ENCODE measurements at places on chromosomes 4 and X.

- DNase-seq, result no peak
Observed at GRCh38 chrX:150165776-150166610, 197.1 kb upstream of the MAMLD1 start.

GRCh38 chr4:88731381-88731780 lies 33.8 kb upstream of the NAP1L5 start:
- DNase-seq, result no peak

DNA sequence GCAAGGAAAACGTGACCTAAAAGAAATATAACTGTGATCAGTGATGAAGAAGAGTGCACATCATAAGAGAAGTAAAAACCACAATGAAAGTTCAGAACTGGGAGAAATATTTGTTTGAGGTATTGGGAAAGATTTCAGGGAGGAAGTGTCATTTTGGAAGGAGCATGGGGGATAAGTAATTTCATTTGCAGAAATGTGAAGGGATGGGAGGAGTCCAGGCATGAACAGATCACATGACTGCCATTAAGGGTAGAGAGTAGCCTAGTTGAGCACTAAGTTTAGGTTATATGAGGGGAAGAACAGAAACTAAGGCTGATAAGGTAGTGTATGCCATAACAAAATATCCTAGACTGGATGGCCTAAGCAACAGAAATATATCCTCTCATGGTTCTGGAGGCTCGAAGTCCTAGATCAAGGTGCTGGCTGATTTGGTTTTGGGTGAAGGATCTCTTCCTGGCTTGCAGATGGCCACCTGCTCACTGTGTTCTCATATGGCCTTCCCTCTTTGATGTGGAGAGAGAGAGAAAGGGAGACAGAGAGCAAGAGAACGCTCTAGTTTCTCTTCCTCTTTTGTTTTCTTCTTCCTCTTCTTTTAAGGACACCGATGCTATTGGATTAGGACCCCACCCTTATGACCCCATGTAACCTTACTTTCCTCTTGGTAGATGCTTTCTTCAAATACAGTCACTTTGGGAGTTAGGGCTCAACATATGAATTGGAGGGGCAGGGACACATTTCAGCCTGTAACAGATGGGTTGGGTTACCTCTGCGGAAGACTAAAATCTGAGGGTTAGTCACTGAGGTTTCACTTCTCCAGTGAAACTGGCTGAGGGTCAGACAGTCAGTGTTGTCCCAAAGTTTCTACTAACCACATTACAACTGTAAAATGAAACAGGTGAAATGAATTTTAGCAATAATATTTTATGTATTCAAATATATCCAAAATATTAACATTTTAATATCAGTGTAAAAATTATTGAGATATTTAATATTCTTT lies 77.9 kb downstream of the EGF start:
- no peak for DNase-seq

DNA sequence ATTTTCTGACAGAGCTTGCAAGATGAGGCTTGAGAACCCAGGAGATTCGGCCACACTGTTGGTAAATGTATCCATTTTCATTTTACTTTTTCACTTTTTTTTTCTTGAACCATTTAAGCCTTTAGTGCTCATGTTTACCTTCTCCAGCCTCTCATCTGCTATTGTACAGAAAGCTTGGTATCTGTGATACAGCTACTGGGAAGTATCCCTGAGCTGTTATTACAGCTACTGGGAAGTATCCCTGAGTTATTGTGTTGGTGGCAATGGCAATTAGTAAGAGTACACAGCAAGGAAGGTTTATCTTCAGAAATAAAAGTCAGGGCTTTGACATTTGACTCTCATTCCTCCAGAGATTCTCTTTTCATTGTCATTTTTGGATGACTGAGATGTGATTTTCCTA lies 11.8 kb downstream of the CTSO start:
- no peak for DNase-seq

DNA sequence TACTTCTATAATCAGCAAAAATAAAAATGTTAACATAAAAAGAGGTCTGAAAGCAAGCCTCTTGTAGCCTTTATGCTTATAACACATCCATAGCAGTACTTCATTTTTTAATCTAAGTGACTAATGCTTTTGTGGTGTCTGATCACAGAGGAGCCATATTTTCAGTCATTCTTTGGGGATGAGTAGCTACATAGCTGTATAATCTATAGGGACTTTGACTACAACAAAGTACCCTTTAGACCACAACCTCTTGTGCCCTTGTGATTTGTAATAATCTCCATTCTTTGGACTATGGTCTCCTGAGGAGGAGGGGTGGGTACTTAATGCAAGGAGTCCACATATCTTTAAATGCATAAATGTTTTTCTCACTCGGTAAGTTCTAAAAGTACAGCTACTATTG lies 9.6 kb downstream of the DRP2 start:
- DNase-seq, result no peak

DNA sequence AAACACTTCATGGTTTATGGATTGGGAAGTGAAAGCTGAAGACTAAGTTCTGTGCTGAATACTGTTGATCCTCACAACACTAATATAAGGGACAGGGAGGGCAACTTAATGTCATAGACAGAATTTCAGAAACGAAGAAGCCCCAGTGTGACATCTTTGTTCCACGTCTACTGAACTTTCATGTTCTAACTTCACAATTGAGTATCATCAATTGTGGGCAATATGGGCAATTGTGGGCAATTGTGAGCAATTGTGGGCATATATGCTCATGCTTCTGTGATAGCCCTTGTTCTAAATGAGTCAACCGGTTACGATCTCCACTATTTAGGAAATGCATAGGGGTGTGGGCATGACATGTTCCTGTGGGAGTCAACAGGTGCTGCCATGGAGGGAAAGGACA lies 33.7 kb downstream of the CYBB start:
- no peak for DNase-seq

DNA sequence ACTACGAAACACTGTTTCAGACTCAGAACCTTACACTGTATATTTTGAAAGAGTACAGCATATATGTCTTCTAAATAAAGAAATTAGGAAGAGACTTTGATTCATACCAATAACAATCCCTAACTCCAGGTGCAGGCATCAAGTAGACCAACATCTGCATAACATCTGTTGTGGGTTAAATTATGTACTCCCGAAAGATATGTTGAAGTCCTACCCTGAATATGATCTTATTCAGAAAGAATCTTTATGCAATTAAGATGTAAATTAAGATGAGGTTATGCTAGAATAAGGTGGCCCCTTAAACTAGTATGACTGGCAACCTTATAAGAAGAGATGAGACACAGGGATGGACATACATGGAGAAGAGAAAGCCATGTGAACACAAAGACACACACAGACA lies 117.9 kb downstream of the INPP4B start:
- DNase-seq, result no peak

DNA sequence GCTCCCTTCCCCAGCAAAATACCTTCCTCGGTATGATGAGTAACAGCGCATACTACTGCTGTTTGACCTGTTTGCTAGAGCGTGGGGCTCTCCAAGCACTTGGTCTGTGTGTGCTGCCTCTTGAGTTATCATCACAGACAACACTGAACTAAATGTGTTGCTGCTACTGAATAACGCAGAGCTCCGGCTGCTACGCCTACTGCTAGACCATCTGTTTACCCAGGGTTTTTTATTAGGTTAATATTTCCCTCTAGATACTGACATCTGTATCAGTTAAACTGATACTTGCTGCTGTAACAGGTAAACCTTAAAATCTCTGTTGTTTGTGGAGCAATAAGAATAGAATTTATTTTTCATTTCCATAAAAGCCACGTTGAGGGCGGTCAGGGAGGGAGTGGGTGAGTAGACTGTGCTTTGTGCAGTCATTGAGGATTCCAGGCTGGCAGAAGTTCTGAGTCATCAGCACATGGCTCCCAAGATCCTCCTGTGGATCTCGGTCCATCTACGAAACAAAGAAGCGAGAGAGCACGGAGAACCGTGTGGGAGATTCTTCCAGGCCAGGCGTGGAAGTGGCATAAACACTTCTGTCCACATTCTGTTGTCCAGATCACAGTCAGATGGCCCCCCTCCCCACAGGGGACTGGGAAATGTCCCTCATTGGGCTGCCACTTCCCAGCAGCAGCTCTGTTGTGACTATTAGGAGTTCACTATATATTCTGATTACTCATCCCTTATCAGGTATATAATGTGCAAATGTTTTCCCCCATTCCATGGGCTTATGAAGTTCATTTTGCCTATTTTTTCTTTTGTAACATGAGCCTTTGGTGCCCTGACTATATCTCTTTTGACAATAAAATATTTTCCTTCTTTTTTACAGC lies 14.1 kb downstream of the GRK4 start:
- DNase-seq, result no peak

- no peak for DNase-seq
Observed at GRCh38 chr4:139823746-139824145, 158.1 kb downstream of the MGST2 start.

DNA sequence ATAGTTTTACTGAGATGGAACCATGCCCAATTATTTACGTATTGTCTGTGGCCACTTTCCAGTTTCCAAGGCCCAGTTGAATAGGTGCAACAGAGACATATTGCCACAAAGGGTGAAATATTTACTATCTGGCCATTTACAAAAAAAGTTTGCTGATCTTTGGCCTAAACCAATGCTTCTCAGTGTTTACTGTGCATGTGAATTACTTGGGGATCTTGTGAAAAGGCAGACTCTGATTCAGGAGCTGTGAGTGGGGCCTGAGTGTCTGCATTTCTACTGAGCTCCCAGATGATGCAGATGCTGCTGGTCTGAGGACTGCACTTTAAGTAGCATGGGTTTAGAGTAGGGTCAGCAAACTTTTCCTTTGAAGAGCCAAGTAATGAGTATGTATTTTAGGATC lies 94.1 kb upstream of the PDE5A start:
- DNase-seq, result no peak

DNA sequence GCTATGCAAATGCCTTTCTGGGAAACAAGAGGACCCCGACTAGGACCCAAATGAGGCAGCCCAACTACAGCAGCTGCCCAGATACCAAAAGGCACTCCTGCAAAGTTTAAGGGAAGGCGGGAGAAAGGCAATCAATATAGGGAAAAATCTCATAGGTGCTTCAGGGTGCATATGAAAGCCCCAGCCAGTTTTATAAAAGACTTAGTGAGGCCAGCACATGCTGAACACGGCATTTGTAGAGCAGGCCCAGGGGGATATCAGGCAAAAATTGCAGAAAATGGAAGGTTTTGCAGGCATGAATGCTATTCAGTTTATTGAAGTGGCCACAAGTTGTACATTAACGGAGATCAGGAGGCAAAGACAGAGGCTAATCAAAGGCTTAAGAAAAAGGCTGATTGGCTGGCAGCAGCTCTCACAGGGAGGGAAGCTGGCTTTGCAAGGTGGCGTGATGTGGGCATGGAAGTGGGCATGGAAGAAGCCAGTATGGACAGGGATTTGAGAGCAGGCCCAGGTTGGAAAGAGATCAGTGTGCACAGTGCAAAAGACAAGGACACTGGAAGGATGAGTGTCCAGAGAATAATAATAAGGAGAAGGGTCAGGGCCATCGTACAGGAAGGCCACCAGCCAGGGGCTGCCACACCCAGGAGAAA lies 37.7 kb upstream of the UGT2B7 start:
- DNase-seq, result no peak

DNA sequence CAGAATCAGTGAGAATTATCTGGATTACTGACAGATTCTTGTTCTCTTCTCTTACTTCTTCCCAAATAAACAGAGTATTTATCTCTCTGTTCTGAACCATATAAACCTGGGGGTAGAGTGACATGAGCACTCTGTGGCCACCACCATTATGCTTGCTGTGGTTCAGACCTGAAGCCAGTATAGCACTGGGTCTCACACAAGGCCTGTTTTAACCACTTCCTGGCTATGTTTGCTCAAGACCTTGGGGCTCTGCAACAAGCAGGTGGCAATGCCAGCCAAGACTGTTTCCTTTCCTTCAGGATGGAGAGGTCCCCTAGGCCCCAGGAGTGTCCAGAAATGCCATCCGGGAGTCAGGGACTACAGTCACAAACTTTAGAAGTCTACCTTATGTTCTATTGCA lies 21.7 kb upstream of the HEPH start:
- no peak for DNase-seq

DNA sequence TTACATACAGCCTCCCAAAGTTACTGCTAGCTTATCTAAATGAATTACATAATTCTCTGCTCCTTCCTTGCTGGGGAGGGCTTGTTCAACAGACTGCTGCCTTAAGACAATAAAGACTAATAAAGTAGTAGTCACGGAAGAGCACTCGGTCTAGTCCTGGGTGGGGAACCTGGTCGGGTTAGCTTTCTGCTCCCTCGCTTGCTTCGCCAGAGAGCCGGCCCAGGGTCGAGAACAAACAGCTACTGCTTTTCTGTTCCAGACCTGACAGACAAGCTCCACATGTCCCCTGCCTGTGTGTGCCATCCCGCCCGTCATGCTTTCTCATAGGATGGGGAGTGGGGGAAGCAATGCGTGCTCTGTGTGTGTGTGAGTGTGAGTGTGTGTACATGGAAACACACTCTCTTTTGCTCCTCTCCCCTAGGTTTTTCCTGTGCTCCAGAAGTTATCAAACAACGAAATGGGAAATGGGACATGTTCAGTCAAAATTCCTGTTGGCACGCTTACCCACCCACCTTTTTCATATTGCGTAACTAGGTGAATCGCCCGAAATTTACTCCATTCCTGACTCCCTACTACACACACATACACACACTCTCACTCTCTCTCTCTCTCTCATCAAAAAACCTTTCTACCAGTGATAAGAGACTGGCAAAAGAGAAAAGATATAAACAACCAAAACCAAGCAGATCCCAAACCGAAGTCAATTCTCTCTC lies 1.3 kb downstream of the NPY1R start:
- DNase-seq, result peak; percentile 49

GRCh38 chr4:54783402-54784110 lies 125.8 kb downstream of the KIT start:
- no peak for DNase-seq

DNA sequence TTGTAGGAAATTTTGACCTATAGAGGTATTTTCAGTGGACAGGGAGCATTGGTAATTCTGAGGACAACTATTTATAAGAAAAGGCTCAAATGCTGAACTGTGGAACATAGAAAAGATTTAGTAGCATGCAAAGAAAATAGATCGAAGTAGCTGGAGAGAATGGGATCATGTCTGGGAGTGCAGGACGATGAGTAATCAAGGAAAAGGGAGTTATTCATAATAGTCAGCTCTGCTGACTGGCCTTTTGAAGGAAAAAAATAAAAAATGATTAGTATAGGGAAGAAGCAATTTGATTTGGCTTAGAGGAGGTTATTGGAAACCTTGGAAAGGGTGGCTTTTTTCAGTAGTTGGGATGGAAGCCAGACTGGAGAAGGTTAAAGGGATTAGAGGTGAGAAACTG lies 22.9 kb upstream of the ANK2 start:
- DNase-seq, result no peak

DNA sequence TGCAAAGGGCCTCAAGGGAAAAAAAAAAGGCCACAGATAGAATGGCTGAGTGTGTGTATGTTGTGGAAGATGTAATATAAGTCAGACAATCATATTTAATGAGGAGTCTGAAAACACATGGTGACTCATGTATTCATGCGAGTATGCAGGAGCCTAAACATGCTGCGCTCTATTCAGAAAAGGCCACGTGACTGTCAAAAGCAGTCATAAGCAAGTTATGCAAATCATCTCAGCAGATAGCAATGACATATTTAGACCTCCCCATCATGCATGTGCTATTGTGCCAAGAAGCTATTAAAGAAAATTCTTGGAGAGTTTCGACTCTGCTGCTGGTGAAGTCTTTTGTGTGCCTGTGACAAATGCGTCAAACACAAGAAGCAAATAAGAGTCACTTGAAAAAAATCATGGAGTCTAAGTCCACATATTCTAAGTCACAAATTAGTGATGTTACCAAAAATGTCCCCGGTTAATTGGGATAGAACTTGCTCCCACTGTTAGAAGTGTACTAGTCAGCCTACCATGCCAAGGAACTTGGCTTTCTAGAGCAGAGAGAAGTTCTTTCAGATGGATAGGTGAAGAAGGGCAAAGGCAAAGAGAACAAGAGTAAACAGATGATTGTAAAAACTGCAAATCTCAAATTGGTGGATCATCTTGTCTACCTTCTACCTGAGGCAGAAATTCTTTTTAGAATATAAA lies 5.0 kb downstream of the LNX1 start:
- peak; percentile 39 for DNase-seq
